Hippocampal formation (tissue), 2 donors: ENCODE measurements at places on chromosomes 5 and 9.

GRCh38 chr5:75522025-75522424 lies 10.3 kb downstream of the POLK start:
- DNase-seq, result no peak

- no peak for DNase-seq
These were observed 6.1 kb upstream of the TMEFF1 start for GRCh38 chr9:100466829-100467221.

DNA sequence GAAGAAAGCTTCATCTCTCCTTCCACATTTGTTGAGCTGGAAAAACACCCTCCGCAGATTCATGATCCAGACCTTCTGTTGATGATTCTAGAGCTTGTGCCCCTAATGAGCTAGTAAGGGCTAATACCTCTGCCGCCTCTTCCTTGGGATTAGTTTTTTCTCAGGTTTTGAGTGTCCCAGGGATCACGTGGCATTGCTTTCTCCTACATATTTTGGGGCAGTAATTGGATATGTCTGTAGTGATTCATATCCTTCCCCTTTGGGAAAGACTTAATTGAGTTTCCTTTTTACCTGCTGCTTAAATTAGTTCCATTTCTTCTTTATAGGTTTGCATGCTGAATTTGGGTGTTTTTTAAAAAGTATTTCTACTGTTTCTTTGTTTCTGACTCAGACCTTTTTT lies 143.9 kb downstream of the GOLPH3 start:
- DNase-seq, result no peak

- DNase-seq, result no peak
These were observed 204.2 kb downstream of the SGCD start for GRCh38 chr5:156531199-156531598.

- DNase-seq, result no peak
These were observed 40.4 kb downstream of the PAM start for GRCh38 chr5:102795526-102795925.

- no peak for DNase-seq
These were observed 1.4 kb downstream of the LHX3 start for GRCh38 chr9:136203408-136204144.

DNA sequence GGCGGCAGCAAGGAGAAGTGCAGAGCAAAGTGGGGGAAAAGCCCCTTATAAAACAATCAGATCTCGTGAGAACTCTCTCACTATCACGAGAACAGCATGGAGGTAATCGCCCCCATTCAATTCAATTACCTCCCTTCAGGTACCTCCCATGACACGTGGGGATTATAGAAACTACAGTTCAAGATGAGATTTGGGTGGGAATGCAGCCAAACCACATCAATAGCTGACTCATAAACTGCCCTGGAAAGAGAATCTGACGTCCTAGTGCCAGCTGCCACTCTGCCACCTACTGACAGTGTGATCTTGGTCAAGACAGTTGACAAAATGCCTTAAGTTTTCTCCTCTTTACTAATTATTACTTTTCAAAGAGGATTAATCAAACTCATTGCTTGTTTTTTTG lies 128.3 kb downstream of the GPBP1 start:
- no peak for DNase-seq

GRCh38 chr9:81374459-81375186 lies 314.7 kb downstream of the TLE1 start:
- no peak for DNase-seq

DNA sequence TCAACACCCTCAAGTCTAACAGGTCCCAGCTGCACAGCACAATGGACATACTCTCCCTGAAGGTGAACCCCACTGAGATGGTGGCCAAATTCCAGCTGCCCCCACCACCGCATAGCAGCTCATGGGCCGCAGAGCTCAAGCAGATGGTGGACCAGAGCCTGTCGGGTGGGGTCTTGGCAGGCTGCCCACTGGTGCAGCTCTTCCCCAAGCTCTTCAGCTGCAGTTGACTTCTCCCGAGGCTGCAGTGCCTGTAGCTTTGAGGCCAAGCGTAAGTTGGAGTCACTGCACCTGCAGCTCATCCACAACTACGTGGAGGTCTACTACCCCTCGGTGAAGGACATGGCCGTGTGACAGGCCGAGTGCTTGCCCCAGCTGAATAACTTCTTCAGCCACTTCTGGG lies 56.6 kb upstream of the SPTLC1 start:
- no peak for DNase-seq

DNA sequence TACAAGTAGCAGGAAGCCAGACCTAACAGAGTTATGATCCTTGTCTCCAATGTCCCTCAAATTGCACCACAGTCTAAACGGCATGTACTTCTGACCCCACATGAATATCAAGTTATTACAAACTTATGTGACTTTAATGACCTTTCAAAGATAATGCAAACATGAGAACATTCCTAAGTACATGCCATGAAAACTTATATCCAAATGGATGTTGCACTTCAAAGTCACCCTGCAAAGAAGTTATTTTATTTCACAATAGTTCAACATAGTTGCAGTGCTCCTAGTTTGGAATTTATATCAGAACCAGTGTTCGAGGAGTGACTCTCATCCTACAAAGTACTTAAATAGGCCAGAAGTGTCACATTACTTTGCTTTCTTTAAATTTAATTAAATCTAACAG lies 41.2 kb upstream of the ITGA1 start:
- no peak for DNase-seq

- DNase-seq, result no peak
These were observed 350 bp upstream of the SLC25A46 start for GRCh38 chr5:110738503-110738811.

GRCh38 chr5:149731332-149731616 lies 1.2 kb downstream of the PPARGC1B start:
- DNase-seq, result no peak

DNA sequence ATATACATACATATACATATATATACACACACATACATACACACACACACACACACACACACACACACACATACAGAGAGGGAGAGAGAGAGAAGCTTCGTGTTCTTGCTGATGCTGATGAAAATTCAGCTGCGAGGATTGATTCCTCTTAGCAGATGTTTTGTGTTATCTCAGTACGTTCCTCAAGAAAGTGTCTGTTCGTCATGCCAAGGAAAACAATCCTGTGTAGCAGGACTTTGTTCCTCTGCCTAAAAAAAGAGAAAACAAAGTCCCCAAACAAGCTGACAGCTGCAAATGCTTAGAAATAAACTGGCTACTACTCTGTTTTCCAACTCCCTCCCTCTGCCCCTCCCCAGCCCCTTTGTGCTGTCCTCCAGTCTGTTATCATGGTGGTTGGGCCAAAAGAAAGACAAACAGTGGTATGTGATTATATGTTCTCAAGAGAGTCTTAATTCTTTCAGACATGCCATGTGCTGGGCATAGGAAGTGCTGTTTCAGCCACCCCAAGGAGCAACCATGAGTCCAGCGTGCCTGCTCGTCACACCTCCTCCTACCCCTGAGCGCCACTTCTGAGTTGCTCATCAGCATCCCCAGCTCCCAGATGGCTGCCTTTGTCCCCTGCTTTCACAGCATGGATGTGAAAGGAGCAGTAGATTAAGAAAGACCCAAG lies 71.5 kb upstream of the EQTN start:
- peak; percentile 74 for DNase-seq

- no peak for DNase-seq
These were observed 8.4 kb upstream of the GOLPH3 start for GRCh38 chr5:32182463-32183063.

DNA sequence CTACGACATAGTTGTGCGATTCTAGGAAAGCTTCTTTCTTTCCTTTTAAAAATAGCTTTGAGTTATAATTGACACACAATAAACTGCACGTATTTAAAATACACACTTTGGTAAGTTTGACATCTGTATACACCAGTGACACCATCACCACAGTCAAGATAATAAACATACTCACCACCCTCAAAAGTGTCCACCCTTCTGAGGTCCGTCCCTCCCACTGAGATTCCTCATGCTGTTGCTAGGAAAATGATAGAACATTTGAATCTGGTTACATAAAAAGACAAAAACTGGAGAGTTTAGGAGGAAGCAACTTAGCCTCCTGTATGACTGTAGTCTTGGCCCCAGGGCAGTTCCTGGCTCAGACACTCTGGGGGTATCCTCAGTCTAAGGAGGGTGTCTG lies 17.2 kb downstream of the S100Z start:
- DNase-seq, result no peak

DNA sequence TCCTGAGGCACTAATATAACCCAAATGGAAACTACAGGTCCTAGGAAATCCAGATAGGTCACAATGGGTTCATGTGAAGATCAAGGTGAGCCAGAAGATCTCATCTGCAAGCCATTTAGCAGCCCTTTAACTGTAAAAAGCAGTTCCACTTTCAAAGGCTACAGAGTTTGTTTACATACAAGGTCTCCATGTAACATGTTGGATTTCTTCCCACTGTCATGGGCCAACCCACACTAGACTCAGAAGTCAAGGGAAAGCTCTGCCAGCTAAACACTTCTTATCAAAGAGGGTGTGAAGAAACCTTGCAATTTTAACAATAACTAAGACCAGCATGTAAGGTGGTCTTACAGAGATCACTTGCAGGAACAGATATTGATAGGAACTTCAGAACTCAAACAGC lies 3.8 kb upstream of the CTNNAL1 start:
- no peak for DNase-seq

DNA sequence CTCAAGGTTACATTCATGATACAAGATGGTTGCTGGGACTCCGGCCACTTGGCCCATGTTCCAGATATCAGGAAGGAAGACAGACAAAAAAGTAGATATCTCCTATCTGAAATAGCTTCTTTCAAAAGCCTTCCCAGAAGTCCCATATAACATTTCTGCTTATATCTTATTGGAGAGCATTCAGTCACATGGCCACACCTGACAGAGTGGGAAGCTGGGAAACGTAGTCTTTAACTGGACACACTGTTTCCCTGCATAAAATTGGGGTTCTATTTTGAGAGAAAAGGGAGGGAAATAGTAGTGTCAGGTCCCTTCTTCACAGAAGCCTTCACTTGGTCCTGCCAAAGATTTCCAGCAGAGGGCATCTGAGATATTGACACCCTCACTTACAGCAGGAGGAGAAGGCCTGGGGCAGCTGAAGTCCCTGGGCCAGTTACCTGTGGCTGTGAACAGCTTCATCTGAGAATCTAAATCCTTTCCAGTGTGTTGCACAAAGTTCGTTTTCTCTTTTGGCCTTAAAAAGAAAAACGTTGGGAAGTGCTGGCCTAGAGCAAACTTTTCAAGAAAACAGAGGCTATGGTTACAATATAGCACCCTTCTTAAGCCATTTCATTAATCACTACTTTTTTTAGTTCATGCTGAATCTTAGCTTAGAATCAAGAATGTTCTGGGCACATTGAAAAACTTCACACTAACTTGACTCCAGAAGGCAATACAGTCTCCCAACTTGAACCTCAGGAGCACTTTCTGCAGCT lies 33.5 kb downstream of the SPEF2 start:
- no peak for DNase-seq

DNA sequence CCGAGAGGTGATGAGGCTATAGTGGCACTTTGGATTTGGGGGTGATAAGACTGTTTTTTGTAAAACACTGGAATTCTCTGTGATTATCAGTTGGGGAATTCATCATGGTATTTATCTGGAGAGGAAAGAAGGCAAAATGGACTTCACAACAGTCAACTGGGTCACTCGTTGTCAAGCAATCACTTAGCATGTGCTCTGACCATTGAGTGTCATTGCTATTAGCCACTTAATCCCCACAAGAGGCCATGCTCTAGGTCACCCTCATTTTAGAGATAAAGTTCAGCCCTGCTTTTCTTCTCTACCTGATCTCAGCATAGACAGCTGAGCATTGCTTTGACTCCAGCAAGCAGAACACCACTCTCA lies 160.1 kb upstream of the PITX1 start:
- no peak for DNase-seq

- no peak for DNase-seq
These were observed 109.8 kb upstream of the MSX2 start for GRCh38 chr5:174614500-174615135.

- no peak for DNase-seq
These were observed 72.0 kb upstream of the CKMT2 start for GRCh38 chr5:81161012-81161601.

GRCh38 chr9:9133526-9133925 lies 1333.9 kb upstream of the DMAC1 start:
- DNase-seq, result peak; percentile 26

GRCh38 chr9:109311286-109311685 lies 9.6 kb downstream of the EPB41L4B start:
- DNase-seq, result no peak

DNA sequence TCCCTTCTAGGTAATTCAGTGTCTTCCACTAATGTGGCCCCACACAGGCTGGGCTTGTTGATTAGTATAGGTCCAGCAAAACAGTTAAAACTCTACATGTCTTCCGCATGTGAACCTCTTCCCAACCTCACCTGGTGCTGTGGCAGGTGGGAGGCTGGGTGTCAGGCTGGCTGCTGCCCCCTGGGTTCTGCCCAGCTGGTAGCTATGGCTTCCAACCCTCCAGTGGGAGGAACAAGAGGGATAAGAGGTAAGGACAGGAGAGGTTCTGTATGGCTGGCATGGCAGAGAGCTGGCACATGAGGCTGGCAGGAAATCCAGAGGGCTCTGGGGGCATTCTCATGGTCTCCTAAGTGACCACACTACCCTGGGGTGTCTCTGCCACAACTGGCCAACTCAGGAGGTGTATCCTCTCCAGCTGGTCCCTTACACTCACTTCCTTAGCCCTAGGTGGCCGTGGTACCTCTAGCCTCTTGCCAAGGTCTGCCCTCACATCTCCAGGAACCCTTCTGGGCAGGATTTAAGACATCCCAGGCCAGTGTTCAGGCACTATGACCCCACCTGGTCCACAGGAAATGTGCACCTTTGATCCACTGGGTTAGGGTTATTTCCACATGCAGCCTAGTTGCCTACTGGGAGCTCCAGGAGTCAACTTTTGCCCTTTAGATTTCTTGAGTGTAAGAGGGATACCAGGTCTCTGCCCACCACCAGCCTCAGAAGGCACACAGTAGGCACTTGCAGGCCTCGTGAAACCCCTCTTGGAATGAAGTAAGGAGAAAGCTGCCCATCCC lies 41.7 kb downstream of the AHRR start:
- no peak for DNase-seq

- no peak for DNase-seq
These were observed 306.3 kb upstream of the SGCD start for GRCh38 chr5:156020647-156021046.

DNA sequence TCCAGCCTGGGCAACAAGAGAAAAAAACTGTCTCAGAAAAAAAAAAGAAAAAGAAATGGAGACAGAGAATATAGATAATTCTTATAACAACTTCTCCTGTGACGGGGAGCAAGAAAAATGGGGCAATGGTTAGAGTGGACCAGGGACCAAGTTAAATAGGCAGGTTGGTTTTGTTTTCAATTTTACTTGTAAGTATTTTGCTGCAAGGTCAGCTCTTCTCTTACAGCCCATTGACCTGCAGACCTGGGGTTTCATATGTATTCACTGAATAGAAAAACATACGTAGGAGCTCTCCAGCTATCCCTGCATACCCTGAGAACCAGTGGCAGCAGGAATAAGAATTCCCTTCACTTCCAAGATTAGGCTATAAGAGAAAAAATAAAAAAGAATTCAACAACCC lies 29.2 kb upstream of the IL13 start:
- DNase-seq, result no peak
